B cell (primary cell): ENCODE measurements at places on chromosomes 2 and 18. TPM values are rescaled to one million over a fixed set of nuclear protein-coding genes. Genes with fewer than 3 reads are reported as not detected.

DNA sequence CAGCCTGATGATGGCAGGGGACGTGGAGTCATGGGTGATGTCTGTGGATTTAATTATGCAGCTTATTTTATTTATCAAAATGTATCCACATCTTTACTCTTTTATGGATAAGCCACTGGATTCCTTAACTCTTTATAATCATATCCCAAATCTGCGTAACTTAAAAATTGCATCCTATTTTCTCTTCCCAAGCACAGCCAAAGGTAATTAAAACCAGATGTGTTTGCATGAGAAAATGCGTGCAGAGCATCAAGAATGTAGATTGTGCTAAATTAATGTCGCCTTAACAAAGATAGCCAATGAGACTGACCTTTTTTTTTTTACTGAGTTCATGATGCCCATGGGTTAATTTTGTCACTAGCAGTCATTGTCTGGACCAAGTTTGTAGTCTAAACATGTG lies 10.0 kb downstream of the SH3RF3 start:
- no peak for DNase-seq

- DNase-seq, result no peak
Measured at GRCh38 chr18:47899107-47899840, 31.2 kb downstream of the SMAD2 start.

GRCh38 chr18:45820106-45820745 lies 5.2 kb upstream of the SIGLEC15 start:
- no peak for DNase-seq

GRCh38 chr2:168005586-168005985 lies 241.8 kb downstream of the STK39 start:
- DNase-seq, result no peak

- DNase-seq, result no peak
Measured at GRCh38 chr2:21067859-21068537, 24.1 kb upstream of the APOB start.

GRCh38 chr2:1781291-1782080 lies 37.2 kb upstream of the PXDN start:
- DNase-seq, result no peak

DNA sequence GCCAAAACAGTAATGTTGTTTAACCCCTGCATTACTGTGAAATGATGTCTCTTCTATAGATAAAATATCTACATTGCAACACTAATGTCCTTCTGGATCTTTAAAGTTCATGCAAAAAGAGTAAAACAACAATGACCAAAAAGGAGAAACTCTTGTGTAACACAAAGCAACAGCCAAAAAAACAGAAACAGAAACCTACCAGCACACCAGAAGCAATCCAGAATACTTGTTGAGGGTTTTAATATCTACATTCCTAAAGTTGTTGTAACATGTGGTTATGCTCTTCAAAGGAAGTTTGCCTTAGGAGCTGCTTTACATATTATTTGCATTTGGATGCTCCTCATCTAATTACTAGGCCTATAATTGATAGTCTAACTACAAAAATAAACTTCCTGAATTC lies 157.2 kb downstream of the BABAM2 start:
- no peak for DNase-seq

DNA sequence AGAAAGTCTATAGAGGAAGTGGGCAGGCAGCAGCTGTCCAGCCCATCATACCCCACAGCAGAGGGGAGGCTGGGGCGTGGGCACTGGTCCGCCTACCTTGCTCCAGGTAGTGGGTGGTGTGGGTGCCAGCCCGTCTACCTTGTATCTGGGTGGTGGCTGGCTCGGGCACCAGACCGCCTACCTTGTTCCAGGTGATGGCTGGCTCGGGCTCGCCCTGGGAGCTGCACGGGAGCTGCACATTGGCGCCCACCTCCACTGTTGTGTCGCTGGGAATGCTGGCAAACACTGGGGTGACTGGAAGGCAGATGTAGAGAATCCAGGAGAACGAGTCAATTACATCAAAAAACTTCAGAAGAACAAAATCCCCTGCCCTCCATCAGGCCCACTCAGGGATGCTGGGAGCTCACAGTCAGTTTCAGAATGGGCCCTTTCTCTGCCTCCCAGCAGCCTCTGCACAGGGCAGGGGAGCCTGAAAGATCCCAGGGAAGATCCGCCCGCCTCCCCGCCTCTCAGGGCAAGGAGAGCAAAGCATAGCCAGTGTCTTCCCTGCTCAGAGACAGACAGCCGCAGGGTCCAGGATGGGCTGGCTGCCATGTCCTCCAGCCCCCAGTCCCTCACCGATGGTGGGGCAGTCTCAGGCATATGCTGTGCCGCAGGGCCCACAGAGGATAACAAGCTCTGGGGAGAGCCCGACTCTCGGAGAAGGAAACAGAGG lies 82.3 kb downstream of the PXDN start:
- DNase-seq, result no peak

GRCh38 chr2:157822993-157823392 lies 53.1 kb downstream of the ACVR1 start:
- DNase-seq, result no peak

DNA sequence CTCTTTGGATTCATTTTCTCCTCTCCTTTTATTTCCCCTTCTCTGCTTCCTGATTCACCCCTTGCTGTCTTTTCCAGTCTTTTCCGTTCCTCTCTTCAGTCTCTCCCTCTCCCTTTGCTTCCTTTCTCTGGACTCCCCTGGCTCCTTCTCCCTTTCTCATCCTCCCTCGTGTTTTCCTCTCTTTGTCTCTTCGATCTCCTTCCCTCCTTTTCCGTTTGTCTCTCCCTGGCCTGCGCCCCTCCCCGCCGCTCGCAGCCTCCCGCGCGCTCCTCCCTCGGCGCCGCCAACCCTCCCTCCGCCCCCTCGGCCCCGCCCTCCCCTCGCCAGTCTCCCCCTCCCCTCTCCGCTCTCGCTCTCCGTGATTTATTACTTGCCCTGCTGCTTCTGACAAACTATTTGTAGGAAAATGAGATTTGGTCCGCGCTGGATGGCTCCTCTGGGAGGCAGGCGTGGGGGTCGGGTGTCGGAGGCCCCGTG lies 46.0 kb upstream of the PAX8 start:
- peak; percentile 27 for DNase-seq

GRCh38 chr18:3692691-3693090 lies 242.7 kb downstream of the TGIF1 start:
- no peak for DNase-seq

The OTOS gene
- polyA plus RNA-seq, result not detected in 2 replicates

The TXNDC2 gene
- polyA plus RNA-seq, result 0.07 TPM in 1 of 2 replicates, not detected in the other

The PTH2R gene
- polyA plus RNA-seq, result 0.09 and 0.34 TPM in 2 replicates

The SERPINB12 gene
- polyA plus RNA-seq, result not detected in 2 replicates

The CDH2 gene
- not detected in 2 replicates for polyA plus RNA-seq

The FEV gene
- not detected in 2 replicates for polyA plus RNA-seq

The PDE6D gene
- 26.8 and 36.5 TPM in 2 replicates for polyA plus RNA-seq

The CRYGC gene
- polyA plus RNA-seq, result not detected in 2 replicates

The REG3G gene
- polyA plus RNA-seq, result not detected in 2 replicates
